Iris pigment epithelial cell (primary cell): ENCODE measurements at places on chromosomes 12 and 14.

GRCh38 chr12:108622421-108622820 lies 11.3 kb downstream of the SELPLG start:
- peak; percentile 49 for DNase-seq

DNA sequence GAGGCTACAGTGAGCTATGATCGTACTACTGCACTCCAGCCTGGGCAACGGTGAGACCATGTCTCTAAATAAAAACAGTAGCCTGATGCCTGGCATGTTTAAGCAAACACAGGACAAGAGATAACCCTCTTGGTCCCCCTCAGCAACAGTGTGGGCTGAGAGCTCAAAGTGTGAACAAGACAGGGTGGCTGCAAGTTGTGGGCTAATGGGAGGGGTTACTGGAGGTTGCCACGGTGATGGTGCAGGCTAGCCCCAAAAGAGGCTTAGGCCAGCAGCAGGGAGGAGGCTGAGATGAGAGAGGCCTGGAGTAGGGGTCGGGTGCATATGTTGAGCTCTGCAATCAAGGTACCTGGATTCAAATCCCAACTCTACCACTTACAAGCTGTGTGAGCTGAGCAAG lies 3.4 kb upstream of the LGMN start:
- DNase-seq: no peak

DNA sequence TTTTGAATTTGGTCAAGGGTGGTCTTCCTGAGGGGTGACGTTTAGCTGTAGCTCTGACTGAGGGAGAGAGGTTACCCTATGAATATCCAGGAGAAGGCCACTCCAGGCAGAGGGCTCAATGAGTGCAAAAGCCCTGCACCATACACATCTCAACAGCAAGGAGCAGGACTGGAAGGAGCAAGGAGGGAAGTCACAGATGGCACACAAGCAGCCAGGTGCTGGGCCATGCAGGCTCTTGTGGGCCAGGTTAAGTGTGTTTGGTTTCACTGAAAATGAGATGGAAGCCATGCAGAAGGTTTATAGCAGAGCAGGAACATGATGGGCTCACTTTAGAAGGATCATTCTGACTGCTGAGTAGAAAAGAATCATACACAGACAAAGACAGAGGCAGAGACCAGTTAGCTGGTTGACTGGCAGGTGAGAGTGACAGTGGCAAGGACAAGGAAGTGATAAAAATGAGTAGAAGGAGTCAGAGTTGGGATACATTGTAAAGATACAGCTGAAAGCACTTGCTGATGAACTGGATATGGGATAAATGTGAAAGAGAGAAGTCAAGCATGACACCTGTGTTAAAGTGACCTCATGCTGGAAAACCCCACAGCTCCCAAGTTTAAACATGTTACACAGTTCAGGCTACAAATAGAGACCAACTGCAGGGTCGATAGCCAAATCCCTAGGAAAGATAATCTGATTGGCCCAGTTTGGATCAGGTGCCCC lies 81.2 kb downstream of the PRKD1 start:
- DNase-seq: peak; percentile 29

DNA sequence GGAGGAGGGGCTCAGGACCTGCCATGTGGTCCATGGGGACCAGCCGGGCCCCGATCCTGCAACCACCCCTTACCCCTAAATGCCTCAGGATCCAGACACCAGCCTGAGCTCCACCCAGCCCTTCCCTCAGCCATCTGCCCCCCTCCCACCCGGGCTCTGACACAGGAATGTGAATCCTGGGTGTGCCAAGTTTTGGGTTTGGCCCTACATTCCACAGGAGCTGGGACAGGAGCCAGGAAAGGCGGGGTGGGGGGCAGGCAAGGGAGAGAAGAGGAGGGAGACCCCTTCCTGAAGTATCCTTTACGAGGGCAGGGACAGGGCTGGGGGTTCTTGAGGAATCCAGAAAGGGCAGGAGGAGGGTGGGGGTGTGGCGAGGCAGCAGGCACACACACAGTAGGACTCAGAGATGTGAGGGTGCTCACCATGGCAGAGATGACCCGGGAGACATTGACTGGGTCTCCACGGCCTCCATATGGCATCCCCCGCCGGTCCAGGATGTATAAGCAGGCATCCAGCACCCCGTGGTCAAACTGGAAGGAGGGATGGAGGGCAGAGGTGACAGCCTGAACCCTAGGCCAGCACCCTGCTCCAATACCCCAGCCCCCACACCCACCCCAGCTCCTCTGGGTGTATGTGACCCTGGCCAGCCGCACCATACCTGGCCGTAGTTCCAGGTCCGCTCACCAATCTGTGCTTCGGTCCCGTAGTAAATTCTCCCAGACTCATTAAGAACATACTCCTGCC lies 3.5 kb downstream of the TGM1 start:
- peak; percentile 30 for DNase-seq

GRCh38 chr12:3202734-3203446 lies 125.7 kb downstream of the TSPAN9 start:
- no peak for DNase-seq

DNA sequence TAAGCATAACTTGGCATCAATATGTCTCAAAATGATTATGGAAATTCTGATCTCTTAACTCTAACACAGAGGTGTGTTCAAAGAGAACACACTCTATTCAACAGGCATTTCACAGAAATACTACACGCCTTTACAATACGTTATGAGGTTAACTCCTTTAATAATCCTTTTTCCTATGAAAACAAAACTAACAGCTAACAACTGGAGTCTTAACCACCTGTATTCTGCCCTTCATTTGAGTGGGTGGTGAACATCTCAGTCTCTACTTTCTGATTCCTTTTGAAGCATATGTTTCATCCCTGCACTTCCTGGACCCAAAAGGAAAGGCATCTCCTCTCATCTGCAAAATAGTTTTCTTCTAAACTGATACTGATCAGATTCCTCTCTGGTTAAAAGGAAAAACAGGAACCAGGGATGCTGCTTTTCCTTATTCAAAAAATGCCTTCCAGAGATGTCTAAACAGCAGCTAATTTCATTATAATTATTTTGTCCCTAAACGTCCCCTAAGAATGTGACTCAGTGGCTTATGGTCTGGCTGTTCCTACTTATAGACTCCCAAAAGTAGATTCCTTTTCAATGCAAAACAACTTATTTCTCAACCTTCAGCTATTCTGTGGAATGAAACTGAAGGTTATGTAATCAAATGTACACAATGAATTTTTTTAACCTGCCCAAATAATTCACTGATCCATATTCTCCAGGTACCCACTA lies 24.1 kb downstream of the ITPR2 start:
- no peak for DNase-seq

DNA sequence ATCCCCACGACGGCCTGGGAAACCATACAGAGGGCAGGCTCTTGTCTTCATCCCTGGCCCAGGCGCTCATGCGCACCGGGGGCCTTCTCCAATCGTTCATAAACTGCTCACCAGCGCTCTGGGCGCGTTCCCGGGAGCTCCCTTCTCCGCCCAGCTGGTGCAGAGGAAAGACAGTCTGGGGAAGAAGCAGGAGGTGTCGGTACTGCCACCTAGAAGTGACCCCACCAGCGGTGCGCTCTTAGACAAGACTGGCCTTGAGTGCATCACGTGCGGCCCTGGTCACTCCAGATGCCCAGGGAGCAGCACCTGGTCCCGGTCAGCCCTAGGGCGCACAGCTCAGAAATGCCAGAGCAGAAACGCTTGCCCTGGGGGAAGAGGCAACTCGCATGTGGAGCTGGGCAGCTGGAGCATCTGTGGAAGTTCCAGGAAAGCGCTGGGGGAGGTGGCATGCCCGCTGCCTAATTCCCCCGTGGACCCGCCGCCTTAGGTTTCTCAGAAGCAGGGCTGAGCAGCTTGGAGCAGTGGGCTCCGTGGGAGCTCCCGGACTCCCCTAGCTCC lies 2.5 kb downstream of the GSC start:
- no peak for DNase-seq

DNA sequence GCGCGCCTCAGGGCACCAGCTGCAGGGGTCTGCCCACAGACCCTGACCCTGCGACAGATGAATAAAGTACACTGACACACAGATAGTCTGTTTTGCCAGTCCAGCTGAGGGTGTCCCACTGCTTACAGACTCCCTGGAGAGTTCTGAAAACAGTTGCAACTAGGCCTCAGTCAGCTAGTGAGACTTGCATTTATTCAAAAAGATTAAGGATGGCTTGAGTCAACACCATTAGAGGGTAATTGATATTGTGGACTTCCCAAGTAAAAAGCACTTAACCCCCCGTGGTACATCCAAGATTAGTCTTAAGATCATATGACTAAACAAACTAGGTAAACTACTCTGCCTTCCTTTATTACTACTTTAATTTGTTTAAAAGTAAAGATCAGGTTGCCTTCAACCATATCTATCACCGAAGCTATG lies 11.1 kb upstream of the PSEN1 start:
- no peak for DNase-seq

DNA sequence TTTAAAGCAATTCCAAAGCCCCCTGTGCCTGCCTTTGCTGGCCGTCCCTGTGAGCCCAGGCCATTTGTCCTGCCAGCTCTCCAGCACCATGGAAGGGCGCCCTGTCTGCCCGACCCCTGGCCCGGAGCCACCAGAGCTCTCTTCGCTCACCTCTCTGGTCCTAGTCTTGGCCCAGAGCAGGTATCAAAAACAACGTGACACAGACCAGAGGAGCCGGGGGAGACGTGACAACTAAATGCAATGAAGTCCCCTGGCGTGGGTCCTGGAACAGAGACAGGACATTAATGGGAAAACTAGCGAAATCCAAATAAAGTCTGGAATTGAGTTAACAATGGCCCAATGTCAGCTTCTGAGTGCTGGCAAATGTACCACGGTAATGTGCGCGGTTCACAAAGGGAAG lies 83.2 kb upstream of the DIO3 start:
- no peak for DNase-seq

DNA sequence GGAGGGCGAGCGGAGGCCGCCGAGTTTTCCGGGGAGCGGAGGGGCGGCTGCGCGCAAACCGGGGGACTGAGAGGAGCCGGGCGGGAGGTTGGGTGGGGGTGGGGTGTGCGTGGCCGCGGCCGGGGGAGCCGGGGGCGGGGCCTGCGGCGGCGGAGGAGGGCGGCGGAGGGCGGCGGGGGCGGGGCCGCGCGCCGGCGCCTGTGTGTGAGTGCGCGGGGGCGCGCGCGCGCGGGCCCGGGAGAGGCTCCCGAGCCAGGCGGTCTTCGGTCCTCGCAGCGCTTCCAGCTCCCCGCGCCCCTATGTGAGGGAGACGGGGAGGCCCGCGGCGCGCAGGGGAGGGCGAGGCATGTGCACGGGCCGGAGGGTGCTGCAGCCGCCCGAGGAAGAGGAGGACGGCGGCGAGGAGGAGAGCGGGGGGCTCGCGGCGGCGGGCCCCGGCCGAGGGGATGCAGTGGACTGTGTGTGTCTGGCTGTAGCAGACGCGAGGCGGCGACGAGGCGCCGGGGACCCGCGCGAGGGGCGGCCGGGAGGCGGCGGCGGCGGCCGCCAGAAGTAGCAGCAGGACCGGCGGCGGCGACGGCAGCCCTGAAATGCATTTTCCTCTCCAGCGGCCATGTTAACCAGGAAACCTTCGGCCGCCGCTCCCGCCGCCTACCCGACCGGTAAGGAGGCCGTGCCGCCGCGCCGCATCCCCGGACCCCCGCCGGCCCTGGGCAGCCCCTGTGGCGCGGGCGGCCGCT lies at the start of gene DYRK2:
TSS of gene DYRK2 (plus strand) at position 225 of the 740 bp plus-strand sequence. CDS start at position 614, 389 bp downstream.
- DNase-seq: peak; percentile 84

DNA sequence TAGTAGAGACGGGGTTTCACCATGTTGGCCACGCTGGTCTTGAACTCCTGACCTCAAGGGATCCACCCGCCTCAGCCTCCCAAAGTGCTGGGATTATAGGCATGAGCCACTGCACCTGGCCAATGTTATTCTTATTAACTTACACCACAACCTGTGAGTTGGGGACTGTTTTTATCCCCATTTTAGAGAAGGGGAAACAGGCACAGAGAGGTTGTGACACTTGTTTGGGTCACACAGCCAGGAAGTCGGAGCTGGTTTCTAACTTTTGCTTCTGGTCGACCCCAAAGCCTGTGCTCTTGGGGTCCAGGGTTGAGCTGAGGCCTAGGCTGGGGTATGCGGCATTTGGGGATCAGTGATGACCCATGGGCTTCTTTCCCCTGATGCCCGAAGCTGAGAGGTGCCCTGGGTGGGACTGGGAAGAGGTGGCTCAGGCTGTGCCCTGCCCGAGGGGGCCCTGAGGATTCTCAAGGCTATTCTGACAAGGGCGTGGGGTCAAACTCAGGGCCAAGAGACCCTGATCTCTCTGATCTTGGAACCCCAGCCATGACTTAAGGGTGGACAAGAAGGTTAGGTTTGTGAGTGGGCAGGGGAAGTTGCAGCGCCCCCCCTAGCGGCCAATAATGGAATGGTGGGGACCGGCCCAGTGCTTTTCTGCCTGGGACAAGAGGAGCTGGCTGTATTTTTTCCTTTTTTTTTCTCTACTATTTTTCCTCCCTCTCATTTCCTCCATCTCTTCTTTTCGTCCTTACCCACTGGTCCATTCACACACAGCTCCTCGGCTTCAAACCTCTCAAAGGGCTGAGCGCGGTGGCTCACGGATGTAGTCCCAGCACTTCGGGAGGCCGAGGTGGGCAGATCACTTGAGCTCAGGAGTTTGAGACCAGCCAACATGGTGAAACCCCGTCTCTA lies 3.0 kb downstream of the SDSL start:
- peak; percentile 57 for DNase-seq

DNA sequence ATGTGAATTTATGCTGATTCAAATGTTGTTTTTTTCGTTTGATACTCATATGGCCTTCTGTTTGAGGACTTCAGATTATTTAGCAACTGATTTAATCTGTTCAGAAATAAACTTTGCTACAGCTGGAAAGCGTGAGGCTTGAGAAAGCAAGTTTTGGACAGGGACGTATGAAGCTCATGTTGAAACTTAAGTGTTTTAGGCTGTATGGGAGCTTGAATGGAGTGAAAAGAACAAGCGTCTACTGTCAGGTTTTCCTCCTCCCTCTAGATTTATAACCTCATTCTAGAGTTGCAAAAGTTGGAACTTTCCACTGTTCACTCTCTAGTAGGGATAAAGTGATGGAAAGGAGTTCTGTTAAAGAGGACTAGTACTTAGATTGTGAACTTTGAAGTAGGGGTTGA lies 1.0 kb downstream of the PRPF39 start:
- peak; percentile 39 for DNase-seq

DNA sequence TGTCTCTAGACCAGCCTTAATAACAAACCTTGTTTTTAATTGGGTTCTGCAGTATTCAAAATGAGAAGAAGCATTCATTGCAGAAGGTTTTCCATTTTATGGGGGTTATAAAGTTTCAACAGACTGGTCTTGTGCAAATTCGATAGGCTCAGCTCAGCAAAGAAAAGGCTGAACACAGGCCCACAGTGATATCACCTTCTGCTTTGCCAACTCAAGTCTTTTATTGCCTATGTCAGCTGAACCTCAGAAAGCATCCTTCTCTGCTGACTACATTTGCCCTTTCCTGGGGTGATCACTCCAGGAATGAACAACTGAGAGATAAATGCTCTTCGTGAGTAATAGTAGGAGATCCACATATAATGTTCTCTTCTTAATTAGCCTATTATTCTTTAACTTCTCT lies 134.5 kb upstream of the CCDC175 start:
- DNase-seq: no peak

GRCh38 chr14:85613496-85613895 lies 83.6 kb downstream of the FLRT2 start:
- no peak for DNase-seq

GRCh38 chr14:55129086-55129427 lies at the start of gene LGALS3:
TSS of gene LGALS3 (plus strand) at chr14:55129252. CDS start at chr14:55137374, 8,122 bp downstream.
- peak; percentile 63 for DNase-seq

- peak; percentile 7 for DNase-seq
These were observed 815.7 kb downstream of the NRXN3 start for GRCh38 chr14:78985668-78986381.

- DNase-seq: peak; percentile 83
These were observed at the start of the genes CPSF2 and NDUFB1 for GRCh38 chr14:92121670-92122350. TSS of gene CPSF2 (plus strand) at chr14:92121969. CDS start at chr14:92130985, 9,016 bp downstream. TSS of gene NDUFB1 (minus strand) at chr14:92121706. CDS start at chr14:92117637, 4,069 bp downstream.
